ENCODE measurements at places on chromosomes 1 and 21.

DNA sequence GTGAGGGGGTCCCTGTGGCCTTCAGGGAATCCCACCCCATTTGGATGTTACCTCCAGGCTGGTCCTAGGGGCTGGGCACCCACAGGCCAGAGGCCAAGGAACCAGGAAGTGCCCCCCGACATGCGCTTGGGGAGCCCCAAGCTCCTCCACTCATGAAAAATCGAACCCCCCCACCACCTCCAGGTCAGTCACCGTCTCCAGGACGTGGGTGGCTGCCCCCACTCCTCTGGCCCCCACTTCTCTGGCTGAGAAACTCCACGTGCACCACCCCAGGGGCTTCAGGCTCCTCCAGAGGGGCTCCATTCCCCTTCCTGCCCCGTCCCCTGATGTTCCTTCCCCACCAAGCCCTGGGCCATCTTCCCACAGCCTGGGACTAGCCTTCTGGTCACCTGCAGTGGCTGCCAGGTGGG is 30.5 kb upstream of the POFUT2 start:
- DNase-seq, result no peak

GRCh38 chr1:172537827-172538391 is 5.0 kb downstream of the SUCO start:
- DNase-seq, result no peak

DNA sequence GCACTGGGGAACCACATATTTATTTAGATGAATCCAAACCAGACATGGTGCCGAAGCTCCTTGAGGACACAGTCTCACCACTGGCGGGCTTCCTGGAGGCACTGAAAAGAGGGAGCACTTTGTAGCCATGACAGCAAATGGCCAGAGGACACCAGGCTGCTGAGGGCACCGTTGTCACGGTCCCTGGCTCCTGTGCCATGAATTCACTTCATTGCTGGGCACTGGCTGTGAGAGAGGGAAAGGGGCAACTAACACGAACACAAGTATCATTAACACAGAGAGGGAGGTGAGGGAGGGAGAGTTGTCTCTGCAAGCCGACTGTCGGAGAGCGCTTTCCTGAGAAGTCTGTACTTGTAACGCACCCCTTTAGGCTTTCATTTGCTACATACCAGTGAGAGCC is 9.4 kb upstream of the PSRC1 start:
- no peak for DNase-seq

GRCh38 chr1:167137332-167137781 is 43.5 kb downstream of the STYXL2 start:
- no peak for DNase-seq

- peak; percentile 23 for DNase-seq
These were observed 3.0 kb downstream of the TCHH start for GRCh38 chr1:152112101-152112884.
